Amniotic epithelial cell (primary cell): ENCODE measurements at places on chromosomes 4 and X.

- DNase-seq = no peak
These were observed 21.1 kb downstream of the PIGG start for GRCh38 chr4:519885-520682.

GRCh38 chr4:142566243-142566642, 279.9 kb downstream of the INPP4B start:
- no peak for DNase-seq

- DNase-seq = no peak
These were observed 10.0 kb downstream of the TMEM164 start for GRCh38 chrX:110012818-110013485.

DNA sequence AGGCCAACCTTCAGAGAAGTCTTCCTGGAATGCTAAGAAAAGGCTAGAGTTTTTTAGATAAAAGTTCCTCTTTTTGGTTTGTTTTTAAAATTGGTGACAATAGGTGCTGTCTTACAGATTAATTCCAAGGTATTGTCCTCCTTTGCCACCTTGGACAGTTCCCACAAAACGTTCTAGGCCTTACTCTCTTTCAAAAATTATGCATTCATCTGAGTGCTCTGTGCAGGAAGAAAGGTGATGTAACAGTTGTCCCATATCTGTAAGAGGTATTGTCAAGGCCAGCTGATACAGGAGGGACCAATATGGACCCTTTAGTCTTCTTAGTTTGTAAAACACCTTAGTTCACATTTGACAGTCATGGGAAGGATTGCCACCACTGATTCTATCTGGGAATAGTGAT, 15.9 kb upstream of the CXCL5 start:
- DNase-seq = no peak

DNA sequence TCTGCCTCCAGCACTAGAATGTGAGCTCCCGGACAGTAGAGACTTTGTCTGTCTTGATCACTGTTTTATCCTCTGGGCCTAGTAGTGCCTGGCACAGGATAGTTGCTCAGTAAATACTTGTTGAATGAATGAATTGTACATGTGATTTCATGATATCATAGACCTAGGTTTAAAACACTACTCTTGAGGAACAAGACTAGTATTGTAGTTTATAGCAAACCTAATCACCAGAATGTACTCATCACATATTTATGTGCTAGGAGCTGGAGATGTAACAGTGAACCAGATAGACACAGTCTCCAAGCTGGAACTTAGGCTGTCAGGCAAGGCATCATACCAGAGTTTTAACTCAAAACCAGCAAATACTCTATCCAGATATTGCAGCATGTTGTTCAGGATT, 23.5 kb downstream of the GAB3 start:
- DNase-seq = peak; percentile 70

DNA sequence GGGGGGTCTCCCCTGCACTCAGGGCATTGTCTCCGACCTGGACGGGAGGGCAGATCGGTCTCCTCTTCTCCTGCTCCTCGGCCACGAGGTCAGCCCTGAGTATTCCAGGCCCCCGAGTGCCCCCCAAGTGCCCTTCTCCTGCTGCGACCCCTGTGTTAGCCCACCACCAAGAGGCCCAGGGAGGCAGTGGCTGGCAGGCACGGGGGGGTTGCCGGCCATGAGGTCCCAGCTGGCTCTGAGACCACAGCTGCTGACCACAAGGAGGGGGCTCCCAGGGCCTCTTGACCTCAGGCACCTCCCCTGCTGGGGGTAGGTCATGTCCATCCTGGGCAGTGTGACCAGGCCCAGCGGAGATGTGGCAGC, 186.1 kb upstream of the PSAPL1 start:
- no peak for DNase-seq
